ENCODE measurements at places on chromosomes 7 and 10. TPM values are rescaled to one million over a fixed set of nuclear protein-coding genes. Genes with fewer than 3 reads are reported as not detected.

GRCh38 chr7:131506597-131506996 lies 49.8 kb downstream of the PODXL start:
- DNase-seq, result no peak

GRCh38 chr10:129849452-129849750 lies 114.7 kb downstream of the EBF3 start:
- no peak for DNase-seq

- DNase-seq, result no peak
Measured at GRCh38 chr7:155408651-155409586, 49.0 kb upstream of the EN2 start.

DNA sequence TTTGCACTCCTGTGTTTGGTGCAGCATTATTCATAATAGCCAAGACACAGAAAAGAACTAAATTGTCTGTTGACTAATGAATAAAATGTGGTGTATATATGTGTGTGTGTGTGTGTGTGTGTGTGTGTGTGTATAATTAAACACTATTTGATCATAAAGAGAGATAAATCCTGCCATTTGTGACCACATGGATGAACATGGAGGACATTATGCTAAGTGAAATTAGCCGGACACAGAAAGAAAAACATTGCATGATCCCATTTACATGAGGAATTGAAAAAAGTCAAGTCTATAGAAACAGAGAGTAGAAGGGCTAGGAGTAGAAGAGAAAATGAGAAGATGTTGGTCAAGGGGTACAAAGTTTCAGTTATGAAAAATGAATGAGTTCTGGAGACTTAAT lies 85.9 kb downstream of the ANK3 start:
- DNase-seq, result no peak

GRCh38 chr10:109475711-109476421 lies 447.4 kb downstream of the XPNPEP1 start:
- no peak for DNase-seq

- DNase-seq, result no peak
Measured at GRCh38 chr7:82359426-82359825, 84.2 kb downstream of the CACNA2D1 start.

- no peak for DNase-seq
Measured at GRCh38 chr7:102469972-102470825, 5.4 kb downstream of the LRWD1 start.

DNA sequence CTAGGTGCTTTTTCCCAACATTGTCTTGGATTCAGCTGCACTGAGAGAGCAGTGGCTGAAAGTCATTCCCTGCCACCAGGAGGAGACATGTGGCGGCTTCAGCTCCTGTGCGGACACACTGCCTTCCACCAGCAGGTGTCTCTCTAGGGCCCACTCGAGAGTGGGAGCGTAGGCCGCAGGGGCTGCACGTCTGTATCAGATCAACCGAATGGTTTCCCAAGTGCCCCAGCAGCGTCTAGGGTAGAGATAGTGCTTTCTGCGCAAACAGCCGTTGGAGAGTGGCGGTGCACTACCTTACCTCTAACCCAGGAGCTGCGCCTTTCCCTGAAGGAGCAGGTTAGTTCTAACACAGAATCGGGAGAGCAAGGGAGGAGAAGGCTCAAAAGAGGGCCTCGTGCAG lies 31.7 kb downstream of the PAPOLB start:
- DNase-seq, result peak; percentile 75

DNA sequence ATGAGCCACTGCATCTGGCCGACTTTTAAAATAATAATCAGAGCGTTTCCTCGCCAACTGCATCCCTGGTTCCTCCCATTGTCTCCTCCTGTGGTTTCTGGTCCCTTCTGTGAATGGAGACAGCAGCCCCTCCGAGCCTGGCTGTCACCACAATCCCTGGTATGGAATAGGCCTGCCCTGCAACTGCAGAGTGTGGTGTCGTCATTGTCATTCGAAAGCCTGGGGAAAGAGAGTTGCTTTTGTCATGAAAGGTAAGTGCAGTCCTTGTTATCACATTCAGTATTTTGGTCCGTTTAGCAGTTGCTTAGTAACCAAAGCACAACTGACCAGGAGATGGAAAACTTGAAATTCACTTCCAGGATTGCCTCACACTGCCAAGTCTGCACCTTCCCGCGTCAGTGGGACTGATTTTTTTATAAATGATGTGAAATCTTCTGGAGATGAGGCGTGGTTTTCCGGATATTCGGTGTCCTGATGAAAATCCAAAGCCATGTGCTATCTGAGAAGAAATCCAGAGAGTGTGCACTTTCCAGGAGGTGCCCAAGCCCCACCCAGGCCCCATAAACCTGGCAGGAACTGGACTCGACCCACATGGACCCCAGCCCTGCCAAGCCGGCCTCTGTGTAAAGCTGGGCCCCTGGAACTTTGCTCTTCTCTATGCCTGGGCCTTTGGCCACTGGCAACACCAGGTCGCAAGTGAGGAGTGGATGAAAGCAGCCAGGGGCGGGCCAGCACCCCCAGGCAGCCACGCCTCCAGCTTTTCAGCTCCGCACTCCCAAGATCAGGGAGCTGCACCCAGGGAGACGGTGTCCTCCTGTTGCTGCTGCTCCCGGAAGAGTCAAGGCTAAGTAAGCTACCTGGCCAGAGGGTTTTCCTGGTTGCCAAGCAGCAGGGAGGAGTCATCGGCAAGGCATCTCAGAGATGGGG lies 133.7 kb upstream of the SH2B2 start:
- no peak for DNase-seq

- DNase-seq, result no peak
Measured at GRCh38 chr10:70776455-70777005, 8.6 kb downstream of the TBATA start.

GRCh38 chr10:100866575-100867098 lies 46.1 kb upstream of the SLF2 start:
- DNase-seq, result no peak

- DNase-seq, result no peak
Measured at GRCh38 chr7:936386-937054, 18.0 kb downstream of the ADAP1 start.

Gene SPDYE11
- 0.18 TPM for polyA plus RNA-seq

Gene LRRC17
- polyA plus RNA-seq, result 81.4 TPM

Gene NRAP
- not detected for polyA plus RNA-seq

Gene ZNF365
- 0.32 TPM for polyA plus RNA-seq

Gene SLC13A1
- 22.8 TPM for polyA plus RNA-seq

Gene VIPR2
- 3.0 TPM for polyA plus RNA-seq

Gene ENTPD1
- polyA plus RNA-seq, result 22.7 TPM

Gene PNLIPRP3
- polyA plus RNA-seq, result not detected
